ENCODE measurements at places on chromosomes 5 and 9.

DNA sequence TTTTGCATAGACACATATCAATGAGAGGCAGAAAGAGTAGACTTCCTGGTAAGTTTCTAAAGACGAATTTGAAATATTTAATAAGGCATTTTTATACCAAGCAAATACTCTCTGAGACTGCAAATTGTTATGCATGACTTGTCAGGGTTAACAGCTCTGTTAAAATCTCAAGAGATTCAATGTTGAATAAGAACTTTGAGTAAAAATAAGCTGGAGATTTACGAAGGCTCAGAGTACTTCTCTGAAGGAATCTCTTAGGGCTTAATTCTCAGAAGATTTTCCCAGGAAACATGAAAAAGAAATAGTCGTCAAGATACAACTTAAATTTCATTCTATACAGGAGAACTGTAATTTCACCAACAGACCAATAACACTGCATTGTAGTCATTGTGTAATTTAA is 259.4 kb downstream of the CDH18 start:
- DNase-seq = no peak

DNA sequence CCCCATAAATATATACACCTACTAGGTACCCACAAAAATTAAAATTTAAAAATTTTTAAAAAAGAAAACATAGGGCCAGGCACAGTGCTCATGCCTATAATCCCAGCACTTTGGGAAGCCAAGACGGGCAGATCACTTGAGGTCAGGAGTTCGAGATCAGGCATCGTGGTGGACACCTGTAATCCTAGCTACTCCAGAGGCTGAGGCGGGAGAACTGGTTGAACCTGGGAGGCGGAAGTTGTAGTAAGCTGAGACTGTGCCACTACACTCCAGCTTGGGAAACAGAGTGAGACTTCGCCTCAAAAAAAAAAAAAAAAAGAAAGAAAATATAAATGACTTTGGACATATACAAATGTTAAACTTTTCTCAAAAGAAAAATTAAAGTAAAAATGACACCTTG is 33.3 kb upstream of the RNF38 start:
- no peak for DNase-seq

DNA sequence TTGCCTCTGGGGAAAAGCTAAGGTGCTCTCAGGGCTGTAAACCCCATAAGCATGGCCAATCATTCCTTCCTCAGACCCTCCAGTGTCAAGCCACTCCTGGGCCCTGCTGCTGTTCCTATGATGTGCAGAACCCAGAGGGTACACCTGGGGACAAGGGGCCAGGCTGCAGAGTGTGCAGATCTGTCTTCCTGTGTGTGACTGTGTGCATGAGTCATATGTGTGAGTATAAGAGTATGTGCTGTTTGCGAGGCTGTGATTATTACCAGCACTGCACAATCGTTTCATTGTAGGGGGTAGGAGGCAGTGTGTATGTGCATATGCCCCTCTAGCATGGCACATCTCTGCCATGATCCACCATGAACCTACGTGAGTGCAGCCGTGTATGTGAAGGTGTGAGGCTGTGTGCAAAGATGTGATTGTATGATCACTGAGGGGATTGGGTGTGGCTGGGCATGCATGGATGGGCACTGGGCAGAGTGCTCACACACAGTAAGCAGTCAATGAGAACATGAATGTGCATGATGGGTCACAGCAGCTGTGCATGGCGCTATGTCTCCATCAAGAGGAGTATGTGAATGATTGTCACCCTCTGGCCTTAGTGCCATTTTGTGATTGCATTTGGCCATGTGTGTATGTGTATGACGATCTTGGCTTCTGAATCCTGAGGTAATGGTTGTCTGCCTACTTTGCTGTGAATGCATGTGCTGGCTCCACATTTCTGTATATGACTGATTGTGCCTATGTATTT is 2.4 kb upstream of the OR1K1 start:
- no peak for DNase-seq

DNA sequence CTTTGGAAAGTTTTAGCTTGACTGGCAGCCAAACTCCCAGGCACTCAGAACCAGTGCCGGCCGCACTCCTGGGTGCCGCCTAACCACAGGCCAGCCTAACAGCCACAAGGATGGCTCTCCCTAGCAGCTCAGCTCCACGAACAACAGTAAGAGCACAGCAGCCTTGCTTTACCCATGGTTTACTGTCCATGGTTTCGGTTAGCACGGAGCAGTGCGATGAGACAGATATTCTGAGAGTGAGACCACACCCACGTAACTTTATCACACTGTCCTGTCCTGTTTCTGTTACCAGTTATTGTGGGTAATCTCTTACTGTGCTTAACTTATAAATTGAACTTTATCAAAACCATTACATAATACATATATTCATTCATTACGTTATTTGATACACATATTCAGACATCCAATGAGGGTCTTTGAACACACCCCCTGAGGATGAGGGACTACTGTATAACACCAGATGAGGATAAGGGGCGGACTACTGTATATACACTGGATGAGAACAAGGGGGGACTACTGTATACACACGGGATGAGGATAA is 12.4 kb downstream of the CLPTM1L start:
- no peak for DNase-seq

DNA sequence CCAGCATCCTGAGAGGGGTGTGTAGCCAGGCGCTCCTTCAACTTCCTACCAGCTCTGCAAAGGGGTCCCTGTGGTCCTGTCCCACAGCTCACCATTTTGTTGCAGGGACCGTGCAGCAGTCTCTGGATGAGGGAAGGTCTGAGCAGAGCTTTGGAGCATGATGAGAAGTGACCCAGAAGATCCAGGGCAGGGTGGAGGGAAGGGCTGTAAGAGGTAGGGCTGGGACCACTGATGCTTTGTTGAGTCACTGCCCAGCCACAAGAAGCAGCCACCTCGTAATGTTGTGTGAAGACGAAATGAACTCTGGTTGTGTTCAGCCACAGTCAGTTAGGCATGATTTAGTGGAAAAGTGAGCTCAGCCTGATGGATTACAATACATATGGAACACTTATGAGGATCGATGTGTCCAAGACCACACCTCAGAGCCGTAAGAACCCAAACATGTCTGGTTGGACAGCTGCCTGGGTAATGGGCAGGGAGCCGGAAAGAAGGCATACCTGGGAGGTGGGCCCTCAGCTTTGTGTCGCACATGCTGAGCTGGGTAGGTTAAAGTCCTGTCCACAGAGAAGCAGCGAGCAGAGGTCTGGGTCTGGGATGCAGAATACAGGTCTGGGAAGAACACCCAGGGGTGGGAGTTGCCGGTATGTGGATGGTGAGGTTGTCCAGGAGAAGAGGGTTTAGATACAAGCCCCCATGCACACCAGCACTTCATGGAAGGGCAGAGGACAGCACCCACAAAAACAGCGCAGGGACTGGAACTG is 250.1 kb downstream of the GADD45G start:
- no peak for DNase-seq

DNA sequence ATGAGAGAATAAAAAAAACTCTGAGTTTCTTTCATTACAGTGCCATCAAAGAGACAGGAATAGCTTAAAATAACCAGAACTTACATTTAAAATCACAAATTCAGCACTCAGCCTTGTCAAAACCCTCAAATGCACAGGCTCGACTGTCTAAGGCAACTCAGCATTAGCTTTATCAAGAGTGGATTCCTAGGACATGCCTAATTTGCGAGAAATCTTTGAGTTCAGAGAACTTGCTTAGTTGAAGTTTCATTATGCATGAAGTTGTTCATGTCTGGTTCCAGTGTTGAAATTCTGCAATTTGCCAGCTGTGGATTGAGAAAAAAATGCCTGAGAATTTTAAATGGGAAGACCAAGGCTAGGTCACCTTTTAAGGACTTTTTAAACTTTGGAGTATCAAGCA is 151.1 kb downstream of the LRRC70 start:
- no peak for DNase-seq

DNA sequence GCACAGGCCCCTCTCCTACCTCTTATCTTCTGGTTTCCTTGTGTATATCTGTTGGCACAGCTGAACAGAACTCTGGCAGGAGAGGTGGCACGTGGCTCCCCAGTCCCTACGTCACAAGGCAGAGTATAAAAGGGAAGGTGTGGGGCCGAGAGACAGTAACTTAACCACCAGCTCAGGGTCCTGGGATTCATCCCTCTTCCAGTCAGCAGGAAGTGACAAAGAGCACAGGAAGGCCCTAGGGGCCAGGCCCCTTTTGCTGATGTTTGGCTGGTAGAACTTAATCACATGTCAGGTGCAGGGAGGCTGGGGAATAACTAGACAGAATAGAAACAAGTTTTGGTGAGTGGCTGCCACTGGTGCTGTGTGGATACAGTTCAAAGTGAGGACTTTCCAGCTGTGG is 4.5 kb upstream of the ICE1 start:
- no peak for DNase-seq

Measured in fibroblast of lung (primary cell).